Mesenchymal stem cell (in vitro differentiated cells and primary cell): ENCODE measurements at places on chromosomes 13 and 19.

DNA sequence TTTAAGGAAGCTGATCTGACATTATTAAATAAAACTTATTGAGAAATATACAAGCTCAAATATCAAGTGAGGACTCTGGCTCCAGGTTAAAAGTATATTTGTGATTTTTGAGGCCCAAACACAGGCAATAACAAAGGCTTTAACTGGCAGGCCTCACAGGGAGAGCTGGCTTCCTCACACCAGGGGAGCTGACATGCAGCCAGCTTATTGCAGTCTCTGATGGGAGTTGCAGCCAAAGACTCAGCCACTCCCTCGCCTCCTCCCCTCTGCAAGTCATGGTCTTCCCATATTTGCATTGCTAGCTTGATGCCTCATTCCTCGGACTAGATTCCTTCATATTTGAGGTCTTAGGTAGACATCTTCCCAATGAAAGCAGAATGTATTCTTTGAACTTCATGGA, 647.1 kb upstream of the SLITRK6 start:
- no peak for DNase-seq

DNA sequence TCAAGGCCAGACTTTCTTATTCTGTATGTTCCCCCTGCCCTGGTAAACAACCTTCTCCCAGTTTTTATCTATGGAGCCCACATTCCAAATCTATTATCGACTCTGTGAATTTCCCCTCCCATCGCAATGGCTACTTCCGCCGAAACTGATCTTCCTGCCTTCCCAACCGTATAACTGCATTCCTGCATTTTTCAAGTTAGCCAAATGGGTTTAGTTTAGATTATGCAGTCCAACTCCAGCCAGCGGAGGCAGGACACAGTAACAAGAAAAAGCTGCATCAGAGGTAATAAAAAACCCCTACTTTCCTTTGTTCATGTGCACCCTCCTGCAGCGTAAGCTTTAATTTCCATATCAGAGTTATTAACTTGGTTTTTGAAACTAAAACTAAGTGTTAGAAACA, 112.2 kb upstream of the ZNF91 start:
- no peak for DNase-seq

DNA sequence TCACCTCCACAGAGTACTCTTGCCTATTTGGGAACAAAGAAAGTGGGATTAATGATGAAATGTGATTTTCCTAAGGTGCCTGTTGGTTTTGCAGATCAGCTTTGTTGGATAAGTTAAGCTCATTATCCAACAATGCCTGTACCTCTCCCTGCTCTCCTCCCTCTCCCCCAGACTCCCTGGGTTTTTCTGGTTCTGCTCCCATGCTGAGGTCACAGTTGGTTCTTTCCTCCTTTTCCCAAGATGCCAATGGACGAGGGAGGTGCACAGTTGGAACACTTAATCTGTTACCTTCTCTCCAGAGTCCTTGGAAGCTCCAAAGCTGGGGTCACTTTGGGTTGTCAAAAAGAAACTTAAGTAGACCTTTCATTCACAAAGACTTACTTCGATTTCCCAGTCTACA, 1.6 kb downstream of the OXGR1 start:
- DNase-seq, result no peak

- DNase-seq, result peak; percentile 72
These were observed 188.0 kb downstream of the RGCC start for GRCh38 chr13:41645331-41645730.

- DNase-seq, result no peak
These were observed 221.9 kb upstream of the SLC10A2 start for GRCh38 chr13:103288114-103288513.

GRCh38 chr13:24313439-24313838, 4.1 kb downstream of the C1QTNF9 start:
- no peak for DNase-seq

DNA sequence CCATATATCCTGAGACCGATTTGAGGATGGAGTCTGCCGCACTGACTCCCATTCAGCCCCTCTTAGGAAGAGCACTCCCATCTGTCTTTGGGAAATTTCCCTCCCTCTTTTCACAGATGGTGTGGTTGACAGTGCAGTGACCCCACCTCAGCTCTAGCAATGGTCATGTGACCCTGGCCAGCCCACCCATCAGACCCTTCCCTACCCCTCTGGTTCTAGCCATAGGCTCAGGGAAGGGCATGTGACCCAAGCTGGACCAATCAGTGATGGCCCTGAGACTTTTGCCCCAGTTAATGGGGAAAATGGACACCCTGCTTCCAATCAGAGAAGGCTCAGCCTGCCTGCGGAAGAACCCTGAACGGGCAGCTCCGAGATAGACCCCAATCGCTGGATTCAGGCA, 26.3 kb downstream of the IL12RB1 start:
- DNase-seq, result no peak
